ENCODE measurements at places on chromosomes 13 and 19. TPM values are rescaled to one million over a fixed set of nuclear protein-coding genes. Genes with fewer than 3 reads are reported as not detected.
A peak's percentile ranks its signal among the peaks of the same experiment; 100 is the strongest.

The KLHL1 gene
- total RNA-seq = 0.14 TPM

The MADCAM1 gene
- total RNA-seq = 4.4 TPM

The ZNF135 gene
- total RNA-seq = 13.5 TPM

The CLEC17A gene
- 0.18 TPM for total RNA-seq

The THSD8 gene
- total RNA-seq = 1.8 TPM

The CEACAM5 gene
- 0.11 TPM for total RNA-seq

- H3K27ac ChIP-seq = no peak overlapping the region
- H3K36me3 ChIP-seq = no peaks in the 10 kb centered on the region
- no peaks in the 10 kb centered on the region for H3K4me1 ChIP-seq
- peak; percentile 15 for DNase-seq
- H3K27me3 ChIP-seq = no peaks in the 10 kb centered on the region
Observed at GRCh38 chr19:20422216-20423205, 143.1 kb downstream of the ZNF737 start.

GRCh38 chr13:49690995-49691784, at the start of gene EBPL:
Gene EBPL (minus strand): TSS chr13:49691486. CDS start chr13:49691424, 62 bp downstream.
- DNase-seq = peak; percentile 96
- H3K36me3 ChIP-seq = peaks cover 5% of the 10 kb centered on the region
- H3K4me3 ChIP-seq = peak within 1 kb of the TSS; percentile 76
- H3K4me1 ChIP-seq = peaks cover 2% of the 10 kb centered on the region

- DNase-seq = no peak
- no peak overlapping the region for H3K27ac ChIP-seq
- no peaks in the 10 kb centered on the region for H3K27me3 ChIP-seq
- no peak overlapping the region for H3K4me3 ChIP-seq
Observed at GRCh38 chr13:91627952-91628739, 229.7 kb downstream of the GPC5 start.

DNA sequence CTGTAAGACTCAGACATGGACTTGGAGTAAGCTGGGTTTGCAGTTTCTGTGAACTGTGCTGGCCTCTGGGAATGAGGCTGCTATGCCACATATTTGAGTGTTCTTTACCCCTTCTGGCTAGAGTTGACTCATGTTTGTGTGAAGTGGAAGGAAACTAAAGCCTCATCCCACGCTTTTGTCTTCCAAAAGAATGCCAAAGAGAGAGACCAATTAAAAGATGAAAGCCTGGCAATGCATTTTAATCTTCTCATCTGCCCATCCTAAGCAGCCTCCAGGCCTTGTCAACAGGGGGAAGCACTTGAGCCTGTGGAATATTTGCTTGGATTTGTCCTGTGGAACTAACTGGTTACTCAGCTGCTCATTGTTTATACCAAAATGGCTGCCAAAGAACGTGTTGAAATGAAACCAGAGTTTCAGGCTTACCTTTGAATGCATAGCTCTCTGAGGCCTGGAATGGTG, 49.1 kb downstream of the LMO7 start:
- no peak overlapping the region for H3K4me3 ChIP-seq
- H3K27ac ChIP-seq = no peak overlapping the region
- DNase-seq = peak; percentile 22
- H3K27me3 ChIP-seq = no peaks in the 10 kb centered on the region
- H3K36me3 ChIP-seq = no peaks in the 10 kb centered on the region

- no peak overlapping the region for H3K4me3 ChIP-seq
- peak; percentile 73 for DNase-seq
- H3K27me3 ChIP-seq = no peaks in the 10 kb centered on the region
- H3K27ac ChIP-seq = peak overlapping the region; percentile 94
- peaks cover 5% of the 10 kb centered on the region for H3K36me3 ChIP-seq
Observed at GRCh38 chr19:5961969-5962945, 15.7 kb downstream of the RANBP3 start.

DNA sequence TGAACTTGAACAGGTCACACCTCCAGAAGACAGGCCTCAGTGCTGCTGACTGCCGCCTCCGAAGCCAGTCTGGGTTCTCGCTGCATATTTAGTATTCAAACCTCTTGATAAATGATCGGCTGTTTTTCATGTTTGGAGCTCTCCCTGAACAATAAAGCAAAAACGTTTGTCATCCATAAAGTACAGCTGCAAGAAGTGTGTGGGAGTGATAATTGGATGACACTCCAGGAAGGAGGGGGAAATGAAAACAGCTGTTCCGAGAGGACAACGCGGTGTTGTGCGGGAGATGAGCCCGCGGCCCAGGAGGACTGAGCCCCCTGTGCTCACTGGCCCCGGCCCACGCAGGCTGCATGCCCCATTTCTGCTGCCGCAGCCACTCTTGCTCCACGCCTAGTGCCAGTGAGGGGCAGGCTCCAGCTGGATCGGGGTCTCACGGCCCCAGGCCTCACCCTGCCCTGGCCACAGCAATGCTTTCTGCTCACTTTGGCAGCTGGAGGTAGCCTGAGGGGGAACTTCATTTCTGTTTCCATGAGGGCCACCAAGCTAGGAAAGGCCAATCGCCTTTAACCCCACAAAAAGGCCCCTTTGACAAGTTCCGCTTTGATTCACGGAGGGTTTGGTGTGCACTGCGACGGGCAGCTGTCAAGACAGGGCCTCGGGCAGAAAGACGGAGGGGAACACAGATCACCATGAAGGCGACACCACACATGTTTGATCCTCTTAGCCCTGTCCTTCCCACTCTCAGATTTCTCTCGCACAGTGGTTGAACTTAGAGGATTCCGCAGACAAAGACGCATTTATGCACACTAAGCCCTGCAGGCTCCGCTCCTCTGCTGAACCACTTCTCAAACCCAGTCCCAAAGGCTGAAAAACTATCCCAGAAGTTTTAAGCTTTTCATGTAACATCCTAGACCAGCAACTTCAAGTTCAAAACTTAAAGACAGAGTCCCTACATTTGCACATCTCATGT, 537.6 kb downstream of the EFNB2 start:
- H3K4me1 ChIP-seq = no peaks in the 10 kb centered on the region
- no peaks in the 10 kb centered on the region for H3K27me3 ChIP-seq
- no peak overlapping the region for H3K27ac ChIP-seq
- no peak overlapping the region for H3K4me3 ChIP-seq

- H3K27ac ChIP-seq = no peak overlapping the region
- DNase-seq = no peak
- H3K27me3 ChIP-seq = no peaks in the 10 kb centered on the region
- H3K4me1 ChIP-seq = no peaks in the 10 kb centered on the region
- no peaks in the 10 kb centered on the region for H3K36me3 ChIP-seq
- no peak overlapping the region for H3K4me3 ChIP-seq
Observed at GRCh38 chr13:66655847-66656454, 574.2 kb downstream of the PCDH9 start.

- no peak overlapping the region for H3K4me3 ChIP-seq
- H3K27ac ChIP-seq = no peak overlapping the region
- H3K36me3 ChIP-seq = no peaks in the 10 kb centered on the region
- H3K4me1 ChIP-seq = no peaks in the 10 kb centered on the region
- no peaks in the 10 kb centered on the region for H3K27me3 ChIP-seq
Observed at GRCh38 chr13:73273745-73274144, 214.9 kb downstream of the KLF5 start.

DNA sequence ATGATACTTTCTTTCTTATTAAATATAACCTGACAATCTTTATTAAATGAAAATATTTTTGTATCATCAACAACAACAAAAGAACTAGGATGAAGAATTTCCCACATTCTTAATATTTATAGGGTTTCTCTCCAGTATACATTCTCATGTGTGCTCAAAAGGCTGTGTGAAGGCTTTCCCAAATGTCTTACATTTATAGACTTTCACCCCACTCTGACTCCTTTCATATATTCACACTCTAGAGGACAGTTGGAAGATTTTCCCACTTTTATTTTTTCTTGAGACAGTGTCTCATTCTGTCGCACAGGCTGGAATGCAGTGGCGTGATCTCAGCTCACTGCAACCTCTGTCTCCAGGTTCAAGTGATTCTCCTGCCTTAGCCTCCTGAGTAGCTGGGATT, 22.4 kb downstream of the ZNF14 start:
- no peak overlapping the region for H3K4me3 ChIP-seq
- no peak overlapping the region for H3K27ac ChIP-seq
- peaks cover 53% of the 10 kb centered on the region for H3K36me3 ChIP-seq
- H3K27me3 ChIP-seq = no peaks in the 10 kb centered on the region

DNA sequence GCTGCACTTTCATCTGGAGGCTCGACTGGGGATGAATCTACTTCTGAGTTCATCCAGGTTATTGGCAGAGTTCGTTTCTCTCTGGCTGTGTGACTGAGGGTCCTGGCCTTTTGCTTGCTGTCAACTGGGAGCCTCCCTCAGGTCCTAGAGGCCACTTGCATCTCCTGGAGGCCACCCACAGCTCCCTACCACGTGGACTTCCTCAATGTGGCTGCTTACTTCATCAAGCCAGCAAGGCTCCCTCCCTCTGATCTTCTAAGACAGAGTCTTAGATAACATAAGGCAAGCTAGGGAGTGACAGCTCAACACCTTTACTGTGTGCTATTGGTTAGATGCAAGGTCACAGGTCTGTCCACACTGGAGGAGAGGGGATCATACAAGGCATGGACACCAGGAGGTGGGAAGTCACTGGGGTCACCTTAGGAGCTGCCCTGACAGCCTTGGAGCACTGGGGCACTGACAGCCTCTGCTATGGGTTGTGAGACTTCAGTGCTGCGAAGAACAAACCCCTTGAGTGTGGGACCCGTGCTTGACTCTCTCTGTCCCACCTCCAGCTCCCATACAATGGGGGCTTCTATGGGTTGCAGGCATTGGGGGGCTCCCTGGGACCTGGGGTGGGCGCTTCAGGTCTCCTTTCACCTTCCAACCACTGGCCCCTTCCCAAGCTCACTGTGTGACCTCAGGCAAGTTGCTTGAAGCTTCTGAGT, 5.3 kb downstream of the FAM187B start:
- H3K27ac ChIP-seq = no peak overlapping the region
- H3K27me3 ChIP-seq = no peaks in the 10 kb centered on the region
- no peaks in the 10 kb centered on the region for H3K36me3 ChIP-seq
- no peak overlapping the region for H3K4me3 ChIP-seq
- H3K4me1 ChIP-seq = no peaks in the 10 kb centered on the region

DNA sequence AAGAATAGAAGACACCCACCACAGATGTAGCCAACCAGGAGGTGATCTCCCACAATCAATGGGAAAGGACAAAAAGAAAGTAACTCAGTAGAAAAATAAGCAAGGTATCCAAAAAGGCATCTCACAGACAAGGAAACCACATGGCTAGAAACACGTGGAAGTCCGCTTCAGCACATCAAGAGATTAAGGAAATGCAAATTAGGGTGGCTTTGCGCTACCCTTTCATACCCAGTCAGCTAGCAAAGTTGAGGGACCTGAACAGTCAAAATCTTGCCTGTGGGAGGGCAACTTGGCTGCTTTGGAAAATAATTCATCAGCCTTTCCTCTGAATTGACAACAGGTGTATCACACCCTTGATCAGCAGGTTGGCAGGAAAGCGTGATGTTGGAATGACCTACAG, 11.6 kb upstream of the UQCR11 start:
- H3K4me1 ChIP-seq = no peaks in the 10 kb centered on the region
- H3K36me3 ChIP-seq = peaks cover 5% of the 10 kb centered on the region
- DNase-seq = no peak

DNA sequence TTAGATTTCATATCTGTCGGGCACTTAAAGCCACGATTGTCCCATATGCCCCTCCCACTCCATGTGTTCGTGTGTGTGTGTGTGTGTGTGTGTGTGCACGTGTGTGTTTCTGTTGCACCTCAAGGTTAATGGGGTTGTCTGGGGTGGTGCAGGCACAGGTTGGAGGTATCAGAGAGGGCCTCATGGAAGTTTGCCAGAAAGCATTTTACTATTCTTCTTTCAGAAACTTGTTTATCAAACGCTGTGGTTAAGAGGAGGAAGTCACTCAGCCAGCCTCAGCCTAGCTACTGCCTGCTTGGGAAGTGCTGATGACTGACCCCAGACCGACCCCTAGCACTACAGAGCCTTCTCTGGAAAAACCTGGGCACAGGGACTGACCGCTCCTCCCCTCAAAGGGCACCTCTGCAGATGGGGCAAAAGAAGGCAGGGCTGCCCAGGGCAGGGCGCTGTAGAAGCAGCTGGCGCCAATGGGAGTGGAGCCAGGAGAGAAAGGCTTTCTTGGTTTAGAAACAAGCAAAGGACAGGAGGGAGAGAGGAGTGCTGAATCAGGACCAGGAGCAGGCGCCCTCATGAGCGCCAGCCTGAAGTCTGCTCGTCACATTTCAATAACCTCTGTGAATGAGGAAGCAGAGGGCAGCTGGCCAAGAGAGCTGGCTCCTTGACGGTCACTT, 3.9 kb downstream of the SIAH3 start:
- no peaks in the 10 kb centered on the region for H3K4me1 ChIP-seq
- H3K36me3 ChIP-seq = no peaks in the 10 kb centered on the region
- no peak overlapping the region for H3K27ac ChIP-seq
- peak; percentile 20 for DNase-seq
- peaks cover 46% of the 10 kb centered on the region for H3K27me3 ChIP-seq
- no peak overlapping the region for H3K4me3 ChIP-seq

DNA sequence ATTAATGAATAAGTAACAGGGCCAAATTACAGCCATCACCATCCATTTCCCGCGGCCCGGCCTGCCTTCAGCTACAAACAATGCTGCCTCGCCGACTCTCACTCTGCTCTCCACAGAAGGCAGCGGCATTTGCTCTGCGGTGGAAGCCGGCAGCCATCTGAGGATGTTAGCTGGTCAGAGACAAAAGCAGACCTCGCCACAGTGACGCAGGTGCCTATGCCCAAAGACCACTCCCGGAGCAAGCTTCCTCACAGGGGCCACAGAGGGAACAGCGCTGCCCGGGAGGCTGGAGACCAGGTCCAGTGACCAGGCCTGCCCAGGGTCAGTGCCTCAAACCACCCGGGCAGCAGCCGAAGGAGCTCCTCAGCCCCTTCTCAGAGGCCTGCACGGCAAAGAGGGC, 16.4 kb downstream of the PEPD start:
- H3K36me3 ChIP-seq = no peaks in the 10 kb centered on the region
- DNase-seq = no peak
- H3K27me3 ChIP-seq = no peaks in the 10 kb centered on the region
- H3K4me3 ChIP-seq = no peak overlapping the region
- no peaks in the 10 kb centered on the region for H3K4me1 ChIP-seq

GRCh38 chr13:27962128-27962841, 6.8 kb downstream of the CDX2 start:
- H3K27me3 ChIP-seq = peaks cover 84% of the 10 kb centered on the region
- H3K36me3 ChIP-seq = no peaks in the 10 kb centered on the region
- peaks cover 11% of the 10 kb centered on the region for H3K4me1 ChIP-seq
- no peak overlapping the region for H3K4me3 ChIP-seq

- no peaks in the 10 kb centered on the region for H3K36me3 ChIP-seq
- no peak overlapping the region for H3K27ac ChIP-seq
- no peaks in the 10 kb centered on the region for H3K27me3 ChIP-seq
- H3K4me1 ChIP-seq = no peaks in the 10 kb centered on the region
- H3K4me3 ChIP-seq = no peak overlapping the region
Observed at GRCh38 chr13:49954674-49955455, 18.7 kb upstream of the SPRYD7 start.

GRCh38 chr19:43286096-43286495, 16.8 kb upstream of the PSG9 start:
- H3K27me3 ChIP-seq = no peaks in the 10 kb centered on the region
- DNase-seq = no peak
- H3K27ac ChIP-seq = no peak overlapping the region
- no peak overlapping the region for H3K4me3 ChIP-seq
- H3K4me1 ChIP-seq = no peaks in the 10 kb centered on the region
